ENCODE measurements at places on chromosomes 6 and 20.

DNA sequence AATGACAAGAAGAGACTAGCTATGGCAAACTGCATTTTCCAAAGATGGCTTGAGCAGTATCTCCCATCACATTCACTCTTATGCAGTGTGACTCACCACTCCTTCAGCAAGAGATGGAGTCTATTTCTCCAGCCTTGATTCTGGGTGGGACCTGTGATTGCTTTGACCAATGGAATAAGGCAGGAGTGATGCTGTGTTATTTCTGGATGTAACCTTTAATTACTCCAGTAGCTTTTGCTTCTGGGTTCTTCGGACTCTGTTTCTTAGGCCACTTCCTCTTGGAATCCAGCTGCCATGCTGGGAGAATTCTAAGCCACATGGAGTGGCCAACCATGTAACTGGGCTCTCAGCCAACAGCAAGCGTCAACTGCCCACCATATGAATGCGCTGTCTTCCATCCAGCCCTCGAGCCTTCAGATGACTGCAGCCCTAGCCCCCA is 50.7 kb downstream of the TGM2 start:
- DNase-seq = no peak

DNA sequence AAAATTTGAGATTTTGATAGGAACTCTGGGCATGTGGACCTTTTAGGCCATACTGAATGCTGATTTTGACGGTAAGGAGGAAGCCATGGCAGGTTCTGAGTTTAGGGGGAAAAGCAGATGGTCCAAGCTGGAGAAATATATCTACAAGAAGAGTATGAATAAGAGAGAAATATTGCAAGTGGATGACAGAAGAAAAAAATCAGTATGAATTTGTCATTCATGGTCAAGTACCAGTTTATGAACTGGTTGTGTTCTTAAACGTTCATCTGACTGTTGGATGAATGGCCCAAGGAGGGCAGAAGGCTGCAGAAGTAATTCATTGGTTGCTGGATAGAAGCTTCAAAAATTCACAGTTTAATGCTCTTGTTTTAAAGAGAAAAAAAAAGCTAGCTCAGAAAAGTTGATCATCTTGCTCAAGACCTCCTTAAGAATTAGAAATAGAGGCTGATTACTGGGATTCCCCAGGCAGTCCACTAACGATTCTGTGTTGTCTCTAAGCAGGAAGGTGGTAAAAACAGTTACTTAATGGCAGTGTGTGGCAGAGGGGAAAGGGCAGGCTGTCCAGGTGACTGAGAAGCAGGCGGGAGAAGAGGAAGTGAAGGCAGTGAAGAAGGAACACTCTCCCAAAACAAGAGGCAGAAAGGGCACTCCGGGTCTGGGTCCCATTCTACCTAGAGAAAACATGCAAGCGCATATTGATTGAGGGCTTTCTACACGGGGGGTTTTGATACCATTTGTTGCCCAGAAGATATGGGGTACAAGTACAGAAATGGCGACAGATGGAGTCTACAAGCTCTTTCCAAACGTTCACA is 2.0 kb upstream of the DUSP22 start:
- no peak for DNase-seq

DNA sequence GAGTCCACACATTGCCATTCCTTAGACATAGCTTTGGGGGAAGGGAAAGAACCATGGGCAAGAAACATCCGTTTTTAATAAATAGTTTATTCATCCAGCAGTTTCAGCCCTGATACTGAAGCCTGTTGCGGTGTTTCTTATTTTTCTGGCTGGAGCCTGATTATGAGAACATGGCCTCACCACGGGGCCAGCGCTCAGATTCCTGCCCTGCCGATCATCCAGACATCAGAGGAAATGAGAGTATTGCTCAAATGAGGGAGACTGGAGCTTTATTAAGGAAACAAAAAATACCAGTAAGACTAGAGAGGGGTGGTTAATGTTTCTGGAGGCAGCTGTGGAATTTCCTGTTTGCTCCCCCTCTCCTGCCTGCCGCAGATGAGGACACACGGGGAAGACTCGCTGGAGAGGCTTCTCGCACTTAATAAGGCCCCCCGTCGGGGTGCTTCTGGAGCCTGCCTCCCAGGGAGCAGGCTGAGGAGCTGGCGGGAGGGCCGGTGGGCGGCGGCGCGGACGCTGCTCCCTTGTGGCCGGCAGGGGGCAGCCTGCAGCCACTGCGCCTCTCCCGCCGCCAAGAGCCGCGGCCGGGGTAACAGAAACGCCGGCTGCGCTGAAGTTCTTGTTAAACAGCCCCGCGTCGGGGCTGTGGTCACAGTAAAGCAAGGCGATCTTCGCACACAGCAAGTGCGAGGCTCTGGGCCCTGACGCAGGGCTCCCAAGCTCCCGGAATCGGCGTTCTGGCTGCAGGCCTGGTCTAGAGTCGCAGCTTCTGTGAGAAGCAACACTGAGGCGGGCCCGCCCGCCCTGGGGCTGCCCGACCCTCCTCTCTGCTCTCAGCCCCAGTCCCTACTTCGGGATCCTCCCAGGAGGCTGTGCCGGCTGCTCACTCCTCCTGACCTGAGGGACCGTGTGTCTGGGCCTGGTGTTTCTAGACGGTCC is 17.5 kb downstream of the LEMD2 start:
- peak; percentile 43 for DNase-seq

DNA sequence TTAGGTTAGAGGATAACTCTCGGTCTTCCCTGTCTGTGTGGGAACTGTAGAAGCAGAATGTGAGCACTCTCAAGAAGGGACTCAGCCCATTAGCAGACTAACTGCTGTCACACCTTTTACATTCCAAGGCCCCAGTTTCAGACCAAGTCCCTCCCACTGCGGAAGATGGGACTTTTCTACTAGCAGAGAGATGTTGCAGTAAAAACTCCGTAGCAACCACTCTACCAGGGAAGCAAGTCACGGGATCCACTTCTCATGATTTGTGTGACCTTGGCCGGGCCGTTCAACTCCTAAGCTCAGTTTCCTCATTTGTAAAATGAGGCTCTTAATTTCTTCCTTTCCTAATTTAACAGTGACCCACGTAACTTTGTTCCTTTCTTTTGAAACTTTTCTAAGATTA is 77.1 kb upstream of the SLC4A11 start:
- no peak for DNase-seq

GRCh38 chr6:146358431-146359046 is 185.1 kb upstream of the RAB32 start:
- no peak for DNase-seq

DNA sequence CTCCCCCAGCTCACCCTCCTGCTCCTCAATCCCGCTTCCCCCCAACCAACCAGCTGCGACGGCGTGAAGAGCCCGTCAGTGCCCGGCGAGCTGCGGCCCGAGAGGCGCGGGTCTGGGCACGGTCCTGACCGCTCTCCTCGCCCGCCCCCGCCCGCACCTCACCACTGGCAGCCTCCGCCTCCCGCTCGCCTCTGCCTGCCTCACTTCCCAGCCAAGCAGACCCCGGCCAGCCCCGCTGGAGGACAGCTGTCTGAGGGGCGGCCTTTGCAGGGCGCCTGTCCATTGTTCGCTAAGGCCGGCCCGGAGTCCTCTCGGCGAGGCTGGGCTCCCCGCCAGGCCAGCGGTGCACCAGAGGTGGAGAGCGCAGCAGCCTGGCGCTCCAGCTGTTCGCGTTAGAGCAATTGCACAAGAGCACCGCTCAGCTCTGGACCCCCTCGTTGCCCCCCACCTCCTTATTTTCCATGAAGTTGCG is 1.3 kb downstream of the SOBP start:
- DNase-seq = no peak

DNA sequence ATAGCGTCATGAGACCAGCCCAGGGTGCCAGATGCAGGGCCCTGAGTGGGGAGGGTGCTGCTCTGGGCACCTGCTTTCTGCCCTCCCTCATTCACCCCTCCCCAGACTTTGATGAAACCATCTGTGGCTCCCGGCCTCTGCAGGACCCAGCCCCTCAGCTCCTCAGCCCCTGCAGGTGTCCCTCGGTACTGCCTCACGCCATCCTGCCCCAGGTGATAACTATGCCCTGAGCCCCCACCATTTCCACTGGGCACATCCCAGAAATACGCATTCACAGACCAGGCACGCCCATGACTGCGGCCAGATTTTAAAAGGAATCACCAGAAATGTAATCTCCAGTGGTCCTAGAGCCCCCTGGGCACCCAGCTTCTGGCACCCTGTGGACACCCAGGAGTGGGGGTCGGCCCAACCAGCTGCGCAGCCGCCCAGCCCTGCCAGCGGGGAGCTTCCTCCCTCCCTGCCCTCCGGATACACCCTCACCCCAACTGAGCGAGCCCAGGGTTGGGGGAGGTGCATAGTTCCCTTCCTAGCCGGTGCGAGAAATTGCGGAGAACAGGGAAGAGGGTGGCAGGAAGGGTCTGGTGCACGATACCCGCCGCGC is 615 bp upstream of the NTSR1 start:
- no peak for DNase-seq

GRCh38 chr6:20802596-20802995 is 268.3 kb downstream of the CDKAL1 start:
- no peak for DNase-seq

DNA sequence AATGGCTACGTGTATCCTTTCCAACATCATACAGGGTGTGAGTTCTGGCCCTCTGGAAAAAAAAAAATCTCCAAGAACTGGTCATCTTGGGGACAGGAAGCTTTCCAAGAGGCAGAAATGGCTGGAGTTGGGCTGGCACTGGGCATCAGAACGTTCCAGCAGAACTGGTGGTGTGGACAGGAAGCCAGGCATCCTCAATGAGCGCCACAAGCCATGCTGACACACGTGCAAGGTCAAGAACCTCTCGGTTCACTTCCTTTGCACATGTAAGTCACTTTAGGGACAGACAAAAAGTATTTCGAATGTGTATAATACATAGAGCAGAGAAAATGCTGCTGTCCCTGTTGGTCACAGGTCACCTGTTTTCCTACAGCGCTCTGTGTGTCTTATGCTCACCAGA is 27.4 kb upstream of the RIN2 start:
- no peak for DNase-seq

GRCh38 chr6:53956068-53956711 is 155.1 kb upstream of the MLIP start:
- no peak for DNase-seq

DNA sequence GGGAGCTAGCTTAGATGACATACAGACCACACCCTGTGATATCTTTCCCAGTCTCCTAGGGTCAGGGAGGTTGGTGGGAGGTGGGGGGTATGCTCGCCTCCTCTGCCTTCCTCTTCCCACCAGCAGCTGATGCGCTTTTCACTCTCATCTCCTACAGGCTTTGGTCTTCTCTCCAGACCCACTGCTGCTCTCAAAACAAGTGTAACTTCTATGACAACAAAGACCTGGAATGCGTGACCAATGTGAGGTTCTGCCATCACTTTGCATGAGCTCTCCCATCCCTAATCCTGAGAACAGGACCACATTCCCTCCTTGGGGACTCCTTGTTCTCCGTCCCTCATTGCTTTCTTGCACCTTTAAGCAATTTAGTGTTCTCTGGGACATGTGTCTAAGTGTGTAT is 2.7 kb downstream of the CTSA start:
- DNase-seq = no peak

GRCh38 chr20:37713396-37713795 is 19.6 kb downstream of the CTNNBL1 start:
- no peak for DNase-seq

GRCh38 chr6:145116591-145117178 is 618.6 kb downstream of the EPM2A start:
- DNase-seq = no peak

DNA sequence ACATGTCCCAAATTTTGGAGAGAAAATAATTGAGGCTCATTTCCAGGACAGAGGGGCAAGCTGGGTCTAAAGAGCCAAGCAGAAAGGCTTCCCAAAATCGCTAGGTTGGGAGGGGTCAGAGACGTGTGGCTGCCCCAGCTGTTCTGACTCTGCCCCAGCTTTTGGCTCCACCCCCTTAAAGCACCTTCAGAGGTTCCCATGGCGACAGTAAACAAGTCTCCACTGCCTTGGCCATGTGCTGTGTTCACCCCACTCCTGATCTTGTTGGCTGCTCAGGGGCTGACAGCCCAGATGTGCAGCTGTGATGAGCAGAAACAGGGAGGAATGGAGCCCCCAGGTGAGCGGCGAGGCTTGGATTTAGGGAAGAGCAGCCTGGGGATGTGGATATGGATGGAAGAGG is 72.8 kb upstream of the SPTLC3 start:
- no peak for DNase-seq

DNA sequence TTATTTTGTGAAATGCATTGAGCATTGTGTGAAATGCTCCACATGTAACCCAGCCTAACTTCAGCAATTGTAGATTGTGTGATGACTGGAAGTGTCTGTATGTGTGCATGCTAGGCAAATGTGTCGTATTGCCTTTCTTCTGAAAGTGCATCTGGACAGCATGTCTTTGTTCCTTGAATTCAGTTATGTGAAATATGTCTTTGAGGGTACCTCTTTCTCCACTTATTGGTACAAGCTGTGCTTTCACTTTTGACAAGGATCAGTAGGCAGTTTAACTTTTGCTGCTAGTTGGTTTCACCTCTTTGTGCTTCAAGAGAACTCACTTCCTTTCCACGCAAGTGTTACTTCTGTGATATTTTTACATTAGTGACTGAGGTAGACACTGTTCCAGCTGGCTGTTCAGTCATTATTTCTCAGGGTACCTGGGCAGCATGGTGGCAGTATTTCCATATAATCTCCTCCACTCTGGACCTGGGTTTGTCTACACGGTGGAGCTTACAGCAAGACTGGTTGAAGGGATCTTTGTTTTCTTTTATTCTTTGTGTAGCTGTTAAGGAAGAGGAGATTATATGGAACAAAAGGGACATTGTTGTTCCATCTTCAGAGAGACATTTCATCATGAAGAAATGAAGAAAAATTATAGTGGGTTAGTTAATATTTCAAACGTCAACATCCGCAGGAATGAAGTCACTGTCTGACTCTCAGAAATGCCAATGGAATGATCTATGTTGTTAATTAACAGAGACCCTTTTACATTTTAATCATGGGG is 175.4 kb downstream of the UTRN start:
- no peak for DNase-seq

GRCh38 chr20:20373091-20373571 is 5.2 kb downstream of the INSM1 start:
- DNase-seq = no peak

- no peak for DNase-seq
Measured at GRCh38 chr6:56771189-56771588, 128.5 kb upstream of the DST start.

DNA sequence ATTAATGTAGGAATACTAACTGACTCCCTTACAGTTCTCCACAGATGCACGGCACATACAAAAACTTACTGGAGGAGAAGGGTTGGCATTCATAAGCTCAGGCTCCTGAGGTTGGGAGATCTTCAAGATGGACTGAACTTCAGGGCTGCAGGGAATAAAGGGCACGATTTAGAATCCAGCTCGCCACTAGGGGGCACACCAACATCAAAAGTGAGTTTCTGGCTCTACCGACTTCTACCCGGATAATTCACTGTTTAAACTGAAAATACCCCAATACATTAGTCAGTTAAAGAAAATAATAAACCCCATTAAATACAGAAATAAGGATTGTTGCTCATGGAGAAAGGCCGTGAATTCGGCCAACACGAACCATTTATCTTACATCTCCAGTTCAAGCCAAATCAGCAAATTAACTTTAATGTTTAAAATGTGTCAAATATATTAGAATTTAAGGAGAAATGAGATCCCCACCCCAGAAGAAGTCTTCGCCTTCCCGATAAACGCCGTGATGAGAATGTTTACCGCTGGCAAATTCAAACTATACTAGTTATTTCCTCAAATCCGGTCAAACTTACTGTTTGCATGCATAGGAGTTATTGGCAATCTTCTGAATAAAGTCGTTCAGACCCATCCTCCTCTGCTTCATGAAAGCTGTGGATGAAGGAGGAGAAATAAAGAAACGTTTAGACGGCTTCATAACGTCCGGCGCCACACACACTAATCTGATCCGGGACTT is 121.7 kb upstream of the SLC2A12 start:
- DNase-seq = peak; percentile 83

All from T-helper 2 cell (primary cell).